ENCODE measurements at places on chromosomes 5 and 9.

DNA sequence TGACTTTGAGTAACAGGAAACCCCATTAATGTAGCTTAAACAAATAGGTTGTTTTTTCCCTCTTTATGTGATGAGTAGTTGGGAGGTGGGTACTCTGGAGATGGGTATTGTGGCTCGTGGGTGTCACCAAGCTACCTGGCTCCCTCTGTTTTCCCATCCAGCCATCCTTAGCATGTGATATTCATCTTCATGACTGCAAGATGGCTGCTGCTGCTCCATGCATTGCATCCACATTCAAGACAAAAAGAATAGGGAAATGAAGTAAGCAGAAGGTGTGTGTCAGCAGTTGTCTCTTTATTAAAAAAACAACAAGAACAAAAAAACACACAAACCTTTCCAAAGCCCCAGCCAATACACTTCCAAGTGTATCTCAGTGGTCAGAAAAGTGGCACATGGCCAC lies 6.5 kb upstream of the ARHGAP26 start:
- no peak for DNase-seq

GRCh38 chr5:146815411-146815810 lies 63.1 kb downstream of the PPP2R2B start:
- no peak for DNase-seq

DNA sequence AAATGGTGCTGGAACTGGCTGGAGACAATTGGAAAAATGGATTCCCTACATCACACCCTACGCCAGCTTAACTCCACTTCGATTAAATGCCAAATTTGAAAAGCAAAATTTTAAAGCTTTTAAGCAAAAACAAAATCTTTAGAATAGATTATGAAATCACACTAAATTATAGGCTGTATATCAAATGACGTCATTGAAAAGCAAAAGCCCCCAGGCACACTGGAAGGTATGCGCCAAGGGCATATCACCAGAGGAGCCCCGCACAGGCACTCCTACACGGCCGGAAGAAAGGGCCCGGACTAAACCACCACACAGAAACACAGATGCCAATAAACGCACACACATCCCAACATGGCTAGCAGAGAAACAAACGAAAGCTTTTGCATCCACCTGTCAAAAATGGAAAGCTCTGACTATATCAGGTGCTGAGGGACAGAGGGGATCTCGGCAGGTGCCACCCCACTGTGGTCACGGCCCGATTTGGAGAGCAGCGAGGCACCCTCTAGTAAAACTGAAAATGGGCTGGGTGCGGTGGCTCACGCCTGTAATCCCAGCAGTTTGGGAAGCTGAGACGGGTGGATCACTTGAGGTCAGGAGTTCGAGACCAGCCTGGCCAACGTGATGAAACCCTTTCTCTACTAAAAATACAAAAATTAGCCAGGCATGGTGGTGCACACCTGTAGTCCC lies 17.0 kb upstream of the MXD3 start:
- DNase-seq, result no peak

- no peak for DNase-seq
Measured at GRCh38 chr9:91241909-91242308, 119.8 kb downstream of the AUH start.

DNA sequence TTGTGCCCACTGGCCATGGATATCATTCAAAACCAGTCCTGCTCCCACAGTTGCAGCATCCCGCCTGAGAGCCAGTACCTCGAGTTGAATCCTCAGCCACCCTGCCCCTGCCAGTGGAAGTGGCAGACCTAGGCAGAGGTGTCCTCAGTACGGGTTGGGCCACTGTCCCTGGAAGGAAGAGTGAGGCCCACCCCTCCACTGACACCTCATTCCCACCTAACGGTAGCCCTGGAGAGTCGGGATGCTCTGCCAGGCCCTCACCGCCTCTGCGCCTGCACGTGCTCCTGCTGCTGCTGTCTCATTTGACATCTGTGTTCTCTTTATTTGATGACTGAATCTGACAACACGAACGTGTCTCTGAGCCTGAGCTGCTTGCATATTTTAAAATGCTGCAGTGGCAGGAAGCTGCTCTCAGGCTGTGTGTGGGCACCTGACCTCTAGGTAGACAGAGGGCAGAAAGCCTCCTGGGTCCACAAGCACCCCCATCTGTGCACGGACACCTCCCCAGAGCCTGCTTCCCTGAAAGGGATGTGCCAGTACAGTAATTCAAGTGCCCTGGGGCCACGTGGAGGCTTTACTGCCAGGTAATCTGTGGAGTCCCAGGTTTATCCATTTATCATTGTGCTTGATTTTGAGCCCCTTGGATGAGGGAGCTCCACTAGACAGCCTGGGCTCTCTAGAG lies 194.7 kb downstream of the CACNA1B start:
- no peak for DNase-seq

- DNase-seq, result no peak
Measured at GRCh38 chr9:130239741-130240241, 25.8 kb upstream of the HMCN2 start.

GRCh38 chr5:10018201-10019069 lies 231.3 kb downstream of the ATPSCKMT start:
- peak; percentile 25 for DNase-seq

GRCh38 chr9:95852059-95853032 lies 23.1 kb upstream of the ERCC6L2 start:
- DNase-seq, result peak; percentile 6

DNA sequence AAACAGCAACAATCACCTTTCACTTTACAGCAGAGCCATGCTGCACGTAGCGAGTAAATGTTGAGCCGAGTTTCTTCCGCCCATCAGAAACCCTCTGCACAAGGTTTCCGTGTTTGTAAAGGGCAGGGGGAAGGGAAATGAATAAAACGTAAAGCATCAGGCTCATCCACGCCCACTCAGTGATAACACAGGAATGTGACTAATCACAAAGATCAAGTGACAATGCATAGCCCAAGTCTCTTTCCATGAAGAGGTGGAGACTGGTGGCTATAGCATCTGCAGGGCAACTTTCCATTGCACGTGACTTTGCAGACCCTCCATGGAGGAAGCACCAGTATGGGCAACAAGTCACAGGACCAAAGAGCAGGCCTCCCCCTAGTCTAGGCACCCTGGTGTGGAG lies 56.6 kb downstream of the CAMSAP1 start:
- DNase-seq, result peak; percentile 32

DNA sequence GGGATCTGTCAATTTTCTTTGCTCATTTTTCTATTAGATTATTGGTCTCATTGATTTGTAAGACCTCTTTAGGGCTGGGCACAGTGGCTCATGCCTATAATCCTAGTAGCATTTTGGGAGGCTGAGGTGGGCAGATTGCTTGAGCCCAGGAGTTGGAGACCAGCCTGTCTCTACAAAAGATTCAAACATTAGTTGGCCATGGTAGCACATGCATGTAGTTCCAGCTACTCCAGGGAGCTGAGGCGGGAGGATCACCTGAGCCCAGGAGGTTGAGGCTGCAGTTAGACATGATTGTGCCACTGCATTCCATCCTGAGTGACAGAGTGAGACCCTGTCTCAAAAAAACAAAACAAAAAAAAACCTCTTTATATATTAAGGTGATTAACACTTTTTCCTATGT lies 6.4 kb upstream of the SHROOM1 start:
- no peak for DNase-seq

DNA sequence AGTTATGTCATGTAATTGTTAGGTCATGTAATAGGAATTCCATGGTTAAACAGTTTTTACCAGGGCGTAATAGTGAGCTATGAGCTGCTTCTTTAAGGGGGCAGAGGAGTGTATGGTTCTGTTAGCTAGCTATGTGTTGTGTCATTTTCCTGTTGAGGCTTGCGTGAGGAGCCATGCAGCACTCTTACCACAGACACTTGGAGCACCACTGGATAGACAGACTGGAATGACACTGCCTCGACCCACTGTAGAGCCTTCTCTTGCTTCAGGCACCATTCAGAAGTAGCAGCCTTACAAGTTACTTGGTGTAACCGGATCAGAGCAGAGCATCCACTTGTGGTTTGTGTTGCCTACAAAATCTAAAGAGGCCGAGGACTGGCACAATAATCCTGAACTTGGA lies 28.3 kb upstream of the STOM start:
- DNase-seq, result peak; percentile 8

Data from SW480 (cell line).